ENCODE measurements at places on chromosomes 12 and 14. TPM values are rescaled to one million over a fixed set of nuclear protein-coding genes. Genes with fewer than 3 reads are reported as not detected.
A peak's percentile ranks its signal among the peaks of the same experiment; 100 is the strongest.

TSPAN19 gene
- not detected for total RNA-seq

TOGARAM1 gene
- 7.5 TPM for total RNA-seq

IL22 gene
- 0.64 TPM for total RNA-seq

C14orf180 gene
- not detected for total RNA-seq

OR10AD1 gene
- not detected for total RNA-seq

COX8C gene
- not detected for total RNA-seq

BBOF1 gene
- 1.9 TPM for total RNA-seq

TAS2R46 gene
- 0.48 TPM for total RNA-seq

DNA sequence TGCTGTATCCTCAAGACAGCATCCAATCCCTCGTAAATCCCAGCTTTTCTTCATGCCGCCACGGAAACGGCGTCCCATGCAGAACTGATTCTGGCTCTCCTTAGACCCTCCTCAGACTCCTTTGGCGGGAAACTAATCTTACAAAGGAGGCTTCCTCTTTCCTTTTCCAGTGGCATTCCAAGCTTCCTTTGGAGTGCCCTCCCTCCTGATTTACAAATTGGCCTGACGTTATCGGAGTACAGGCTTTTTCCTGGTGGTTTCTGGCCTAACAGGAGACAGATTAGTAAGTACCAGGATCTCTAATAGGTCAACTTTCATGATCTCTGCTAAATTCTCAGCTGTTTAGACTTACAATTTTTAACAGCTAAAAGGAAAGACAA lies 1.3 kb upstream of the ZDHHC17 start:
- DNase-seq, result no peak
- H3K36me3 ChIP-seq, result peaks cover 5% of the 10 kb centered on the region
- H3K4me3 ChIP-seq, result peak overlapping the region; percentile 98
- no peaks in the 10 kb centered on the region for H3K27me3 ChIP-seq
- H3K4me1 ChIP-seq, result peaks cover 25% of the 10 kb centered on the region
- peak overlapping the region; percentile 52 for H3K27ac ChIP-seq

GRCh38 chr12:10320643-10321042 lies 13.0 kb downstream of the KLRD1 start:
- H3K27me3 ChIP-seq, result no peaks in the 10 kb centered on the region
- DNase-seq, result no peak
- peaks cover 45% of the 10 kb centered on the region for H3K36me3 ChIP-seq

DNA sequence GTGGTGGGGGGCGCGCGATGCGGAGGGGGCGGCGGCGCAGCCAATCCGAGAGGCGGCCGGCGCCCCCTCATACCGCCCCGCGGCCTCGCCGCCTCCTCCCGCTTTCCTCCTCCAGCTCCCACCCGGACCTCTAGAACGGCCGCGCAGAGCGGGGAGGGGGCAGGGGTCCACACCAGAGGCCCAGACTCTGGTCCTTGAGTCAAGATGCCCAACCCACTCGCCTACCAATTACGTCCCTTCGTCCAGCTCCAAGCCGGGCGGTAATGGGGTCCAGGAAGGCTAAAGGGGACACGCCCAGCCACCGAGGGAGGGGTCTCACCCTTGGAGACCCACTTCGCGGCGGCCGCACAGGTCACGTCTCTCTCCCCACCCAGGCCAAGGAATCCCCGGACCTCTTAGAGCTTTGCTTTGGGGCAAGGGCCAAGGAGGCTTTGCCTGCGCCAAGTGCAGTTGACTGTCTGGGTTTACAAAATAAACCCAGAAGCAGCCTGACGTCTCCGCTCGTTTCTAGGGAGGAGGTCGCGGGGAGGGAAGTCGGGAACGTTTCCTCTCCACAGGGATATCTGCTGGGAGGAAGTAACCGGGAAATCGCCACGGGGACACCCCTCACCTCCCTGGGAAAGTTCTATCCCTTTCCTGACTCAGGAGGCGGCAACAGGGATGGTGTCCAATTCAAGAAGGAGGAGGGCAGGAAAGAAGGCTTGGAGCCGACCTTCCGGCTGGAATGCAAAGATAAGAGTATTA lies 394 bp upstream of the AMIGO2 start:
- H3K4me3 ChIP-seq, result peak overlapping the region; percentile 98
- H3K27ac ChIP-seq, result peak overlapping the region; percentile 98
- H3K4me1 ChIP-seq, result peaks cover 79% of the 10 kb centered on the region
- peaks cover 45% of the 10 kb centered on the region for H3K36me3 ChIP-seq

- H3K27ac ChIP-seq, result no peak overlapping the region
- no peaks in the 10 kb centered on the region for H3K36me3 ChIP-seq
- DNase-seq, result no peak
- H3K27me3 ChIP-seq, result no peaks in the 10 kb centered on the region
These were observed 83.4 kb downstream of the NAV3 start for GRCh38 chr12:77914081-77914488.

GRCh38 chr12:92509156-92509738 lies 193.5 kb upstream of the PLEKHG7 start:
- no peaks in the 10 kb centered on the region for H3K27me3 ChIP-seq
- H3K4me1 ChIP-seq, result peaks cover 26% of the 10 kb centered on the region
- H3K36me3 ChIP-seq, result peaks cover 14% of the 10 kb centered on the region
- H3K27ac ChIP-seq, result no peak overlapping the region
- DNase-seq, result no peak

- no peaks in the 10 kb centered on the region for H3K36me3 ChIP-seq
- peaks cover 3% of the 10 kb centered on the region for H3K27me3 ChIP-seq
- no peak overlapping the region for H3K4me3 ChIP-seq
- no peak overlapping the region for H3K27ac ChIP-seq
- H3K4me1 ChIP-seq, result no peaks in the 10 kb centered on the region
These were observed 267.6 kb upstream of the SFSWAP start for GRCh38 chr12:131443019-131444000.

- no peak for DNase-seq
- peaks cover 14% of the 10 kb centered on the region for H3K27me3 ChIP-seq
- no peak overlapping the region for H3K4me3 ChIP-seq
- H3K36me3 ChIP-seq, result no peaks in the 10 kb centered on the region
- H3K4me1 ChIP-seq, result no peaks in the 10 kb centered on the region
These were observed 59.5 kb upstream of the CHGA start for GRCh38 chr14:92863286-92864080.

DNA sequence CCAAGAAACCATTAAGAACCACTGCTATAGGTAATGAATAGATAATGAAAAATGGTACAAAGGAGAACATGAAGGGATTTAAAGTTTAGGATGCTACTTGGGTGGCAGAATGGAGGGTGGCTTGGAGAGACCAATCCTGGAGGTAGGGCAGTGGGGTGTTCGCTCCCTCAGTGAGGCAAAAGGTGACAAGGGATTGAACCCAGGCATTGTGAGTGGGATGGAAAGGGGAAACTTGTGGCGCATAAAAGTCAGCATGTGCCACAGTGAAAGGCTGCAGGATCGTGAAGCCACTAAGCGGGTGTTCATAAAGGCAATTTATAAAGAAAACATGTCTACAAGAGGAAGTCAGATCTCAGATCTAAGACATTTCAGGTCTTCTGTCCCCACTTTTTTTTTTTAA lies 76.7 kb upstream of the SLC38A2 start:
- H3K36me3 ChIP-seq, result no peaks in the 10 kb centered on the region
- no peaks in the 10 kb centered on the region for H3K27me3 ChIP-seq
- H3K27ac ChIP-seq, result no peak overlapping the region

All from activated naive CD8-positive, alpha-beta T cell treated with anti-CD3 and anti-CD28 coated beads for 36 hours (primary cell).